BJ (cell line): ENCODE measurements at places on chromosomes 4 and X. TPM values are rescaled to one million over a fixed set of nuclear protein-coding genes. Genes with fewer than 3 reads are reported as not detected.

DNA sequence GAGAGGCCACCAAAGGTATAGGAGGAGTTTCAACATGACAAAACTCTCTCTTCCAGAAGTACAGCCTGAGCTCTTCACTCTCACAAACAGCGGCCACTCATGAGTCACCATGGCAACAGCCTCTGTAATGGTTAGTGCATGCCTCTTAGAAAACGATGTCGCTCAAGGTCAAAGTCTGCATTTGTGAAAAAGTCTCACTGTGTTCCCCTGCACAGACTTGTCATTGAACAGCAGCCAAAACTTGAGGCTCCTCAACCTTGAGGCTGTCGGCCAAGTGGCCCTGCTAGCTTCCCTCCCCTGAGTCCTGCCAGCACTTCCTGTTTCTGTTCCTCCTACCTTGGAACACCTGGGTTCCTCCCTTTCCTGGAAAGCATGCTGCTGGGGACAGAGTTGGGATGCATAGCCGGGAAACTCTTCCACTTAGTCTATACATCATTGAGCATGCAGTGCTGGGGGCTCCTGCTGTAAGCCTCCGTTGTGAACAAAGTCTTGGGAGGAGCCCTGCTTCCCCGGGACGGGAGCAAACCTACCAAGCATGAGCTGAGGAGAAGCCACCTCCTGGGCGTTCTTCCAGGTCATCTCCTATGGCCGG lies 66.6 kb downstream of the ING2 start:
- no peak for DNase-seq

VSIG4 gene
- not detected in 2 replicates for polyA plus RNA-seq

RADX gene
- polyA plus RNA-seq = 0.09 and 0.26 TPM in 2 replicates

DNA sequence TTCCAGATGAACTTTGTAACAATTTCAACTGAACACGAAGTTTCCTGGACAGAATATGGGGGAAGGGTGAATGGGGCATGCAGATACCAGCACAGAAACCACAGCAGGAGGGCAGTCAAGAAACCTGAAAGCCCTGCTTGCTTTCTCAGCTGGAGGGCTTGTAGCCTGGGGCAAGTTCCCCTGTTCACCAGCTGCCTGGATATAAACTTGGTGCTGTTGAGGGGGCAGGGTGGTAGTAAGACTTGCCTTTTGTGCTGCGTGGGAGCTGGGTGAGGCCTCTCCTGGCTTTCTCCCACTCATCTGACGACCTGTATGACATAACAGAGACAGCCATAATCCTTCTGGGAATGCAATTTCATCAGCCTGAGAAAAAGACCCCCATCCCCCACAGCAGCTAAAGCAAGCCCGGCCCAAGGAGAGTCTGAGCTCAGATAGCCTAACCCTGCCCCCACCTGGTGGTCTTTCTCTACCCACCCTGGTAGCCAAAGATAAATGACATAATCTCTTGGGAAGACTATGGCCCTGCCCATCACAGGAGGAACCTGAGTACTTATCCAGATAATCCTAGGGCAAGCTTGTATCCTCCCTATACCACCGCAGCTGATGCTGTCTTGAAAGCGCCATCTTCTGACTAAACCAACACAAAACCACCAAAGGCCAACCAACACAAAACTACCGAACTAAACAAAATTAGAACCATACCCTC lies 234.3 kb downstream of the LAS1L start:
- no peak for DNase-seq
